ENCODE measurements at places on chromosomes 7 and 10. TPM values are rescaled to one million over a fixed set of nuclear protein-coding genes. Genes with fewer than 3 reads are reported as not detected.

DNA sequence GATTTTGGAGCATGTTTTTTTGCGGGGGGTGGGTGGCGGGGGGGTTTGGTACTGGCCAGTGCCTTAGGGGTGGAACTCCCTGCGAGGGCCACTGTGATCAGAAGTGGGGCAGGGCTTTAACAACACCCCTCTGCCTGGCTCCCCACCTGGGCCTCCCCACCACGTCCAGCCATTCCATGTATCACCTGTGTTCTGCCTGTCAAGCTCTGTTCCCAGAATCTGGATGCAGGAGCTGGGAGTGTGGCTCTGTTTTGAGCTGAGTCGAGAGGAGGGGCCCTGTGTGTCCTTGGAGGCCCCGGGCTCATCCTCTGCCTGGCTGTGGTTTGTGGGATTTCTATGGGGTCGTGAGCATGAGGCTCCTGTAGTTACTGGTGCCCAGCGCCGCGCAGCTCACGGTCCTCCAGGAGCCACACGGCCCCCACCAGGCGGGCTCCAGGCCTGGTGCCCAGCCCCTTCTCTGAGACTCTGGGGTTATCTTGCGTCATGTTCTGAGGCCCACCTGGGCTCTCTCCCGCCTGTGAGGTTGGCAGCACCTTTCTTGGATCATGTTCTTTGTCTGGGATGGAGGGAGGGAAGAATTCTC, 29.6 kb downstream of the PFKFB3 start:
- no peak for DNase-seq

DNA sequence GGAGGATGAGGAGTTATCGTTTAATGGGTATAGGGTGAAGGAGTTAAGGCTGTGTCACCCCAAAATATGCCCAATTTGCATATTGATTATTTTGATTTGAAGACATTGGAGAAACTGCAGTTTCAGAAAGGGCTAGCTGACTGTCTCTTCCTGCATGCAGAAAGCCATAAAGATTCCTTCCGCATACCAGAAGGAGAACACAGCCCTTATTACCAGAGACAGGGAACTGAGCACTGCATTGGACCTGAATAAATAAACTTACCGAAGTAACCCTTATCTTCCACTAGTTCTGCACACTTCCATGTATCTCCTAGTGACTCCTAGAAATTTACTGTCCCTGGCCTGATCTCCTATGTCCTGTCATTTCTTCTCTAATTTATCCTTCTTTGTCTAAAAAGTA, 821.9 kb upstream of the AUTS2 start:
- DNase-seq: no peak

- DNase-seq: no peak
Observed at GRCh38 chr10:63446716-63447440, 18.9 kb downstream of the JMJD1C start.

DNA sequence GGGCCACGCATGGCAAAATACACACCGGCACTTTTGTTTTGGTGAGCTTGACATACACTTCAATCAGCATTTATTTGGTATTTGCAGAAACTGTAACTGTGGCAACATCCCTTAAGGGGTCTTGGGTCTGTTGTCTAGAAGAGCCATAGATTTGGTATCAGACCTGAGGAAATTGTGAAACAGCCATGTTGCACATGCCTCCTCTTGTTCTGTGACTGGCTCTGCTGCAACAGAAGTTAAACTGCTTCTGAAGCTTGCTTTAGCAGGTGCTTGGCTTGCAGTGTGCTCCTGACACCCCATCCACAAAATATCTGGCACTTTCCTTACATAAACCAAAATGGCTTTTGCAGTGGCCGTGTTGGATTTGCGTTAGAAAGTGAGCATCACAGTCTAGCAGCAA, 247.3 kb downstream of the GATA3 start:
- no peak for DNase-seq

- no peak for DNase-seq
Observed at GRCh38 chr7:78345979-78346378, 547.4 kb downstream of the PHTF2 start.

GRCh38 chr7:151700586-151701165, 176.2 kb downstream of the PRKAG2 start:
- no peak for DNase-seq

DNA sequence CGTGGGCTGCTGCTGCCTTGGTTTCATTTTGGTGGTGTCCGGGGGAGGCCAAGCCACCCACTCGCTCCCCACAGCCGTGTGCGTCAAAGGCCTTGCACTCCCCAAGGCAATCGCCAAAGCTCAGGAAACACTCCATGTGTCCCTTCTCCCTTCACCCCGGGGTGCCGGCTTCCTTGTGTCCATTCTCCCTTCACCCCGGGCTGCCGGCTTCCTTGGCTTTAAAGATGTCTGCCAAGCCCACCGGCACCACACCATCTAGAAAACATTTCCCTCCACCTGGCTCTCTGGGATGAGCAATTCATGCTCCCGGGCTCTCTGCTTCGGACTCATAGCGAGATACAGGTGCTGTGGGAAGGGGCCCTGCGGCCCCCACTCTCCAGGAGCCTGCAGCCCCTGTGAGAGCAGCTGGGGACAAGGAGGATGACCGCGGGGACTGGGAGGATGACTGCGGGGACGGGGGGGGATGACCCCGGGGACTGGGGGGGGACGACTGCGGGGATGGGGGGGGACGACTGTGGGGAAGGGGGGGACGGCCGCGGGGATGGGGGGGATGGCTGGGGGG, 322.1 kb downstream of the DNAJB6 start:
- no peak for DNase-seq

GRCh38 chr10:70579234-70580002, 23.1 kb downstream of the PRF1 start:
- DNase-seq: no peak

GRCh38 chr10:113304726-113305125, 248.1 kb upstream of the HABP2 start:
- no peak for DNase-seq

DNA sequence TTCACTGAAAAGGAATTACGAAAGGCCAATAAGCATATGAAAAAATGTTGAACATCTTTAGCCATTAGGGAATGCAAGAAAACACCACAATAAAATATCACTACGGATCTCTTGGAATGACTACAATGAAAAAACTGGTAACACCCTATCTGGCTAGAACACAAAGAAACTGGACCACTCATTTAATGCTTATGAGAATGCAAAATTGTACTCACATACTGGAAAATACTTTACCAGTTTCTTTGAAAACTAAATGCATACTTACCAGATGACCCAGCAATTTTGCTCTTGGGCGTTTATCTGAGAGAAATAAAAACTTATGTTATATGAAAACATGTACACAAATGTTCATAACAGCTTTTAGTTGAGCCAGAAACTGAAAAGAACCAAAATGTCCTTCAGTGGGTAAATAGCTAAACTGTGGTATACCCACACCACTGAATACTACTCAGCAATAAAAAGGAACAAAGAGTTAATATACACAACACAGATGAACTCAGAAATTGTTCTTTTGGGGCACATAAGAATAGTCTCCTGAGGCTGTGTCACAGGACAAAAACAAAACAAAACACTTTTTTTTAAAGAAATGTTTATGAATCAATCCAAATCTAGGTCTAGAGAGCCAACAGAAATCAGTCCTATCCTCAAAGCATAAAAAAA, 23.5 kb downstream of the CNOT4 start:
- DNase-seq: no peak

TEX36 gene
- total RNA-seq: not detected

CREB5 gene
- total RNA-seq: 43.1 TPM

PRRT4 gene
- 2.4 TPM for total RNA-seq

SLC29A4 gene
- total RNA-seq: 2.7 TPM

Data from cardiac septum (tissue), 1 donor.